ENCODE measurements at places on chromosomes 11 and 22.
A peak's percentile ranks its signal among the peaks of the same experiment; 100 is the strongest.

DNA sequence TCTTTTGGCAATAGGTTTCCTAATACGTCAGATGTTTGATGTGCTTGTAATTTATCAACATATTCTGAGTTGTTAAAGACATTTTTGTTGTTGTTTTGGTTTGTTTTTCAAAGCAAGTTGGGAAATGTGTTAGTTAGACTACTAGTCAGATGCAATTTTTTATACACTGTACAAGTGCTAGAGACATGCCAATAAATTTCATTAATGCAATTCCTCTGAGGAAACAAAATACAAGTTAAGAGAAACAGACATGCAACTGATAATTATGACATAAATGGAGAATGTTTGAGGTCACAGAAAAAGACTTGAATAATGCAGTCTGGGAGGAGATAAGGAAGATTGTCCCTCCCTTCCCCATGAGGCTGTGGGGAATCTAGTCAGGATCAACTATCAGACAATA, 5.9 kb downstream of the OR51T1 start:
- DNase-seq: no peak

GRCh38 chr11:125168918-125169456, 4.4 kb downstream of the PKNOX2 start:
- DNase-seq: no peak

DNA sequence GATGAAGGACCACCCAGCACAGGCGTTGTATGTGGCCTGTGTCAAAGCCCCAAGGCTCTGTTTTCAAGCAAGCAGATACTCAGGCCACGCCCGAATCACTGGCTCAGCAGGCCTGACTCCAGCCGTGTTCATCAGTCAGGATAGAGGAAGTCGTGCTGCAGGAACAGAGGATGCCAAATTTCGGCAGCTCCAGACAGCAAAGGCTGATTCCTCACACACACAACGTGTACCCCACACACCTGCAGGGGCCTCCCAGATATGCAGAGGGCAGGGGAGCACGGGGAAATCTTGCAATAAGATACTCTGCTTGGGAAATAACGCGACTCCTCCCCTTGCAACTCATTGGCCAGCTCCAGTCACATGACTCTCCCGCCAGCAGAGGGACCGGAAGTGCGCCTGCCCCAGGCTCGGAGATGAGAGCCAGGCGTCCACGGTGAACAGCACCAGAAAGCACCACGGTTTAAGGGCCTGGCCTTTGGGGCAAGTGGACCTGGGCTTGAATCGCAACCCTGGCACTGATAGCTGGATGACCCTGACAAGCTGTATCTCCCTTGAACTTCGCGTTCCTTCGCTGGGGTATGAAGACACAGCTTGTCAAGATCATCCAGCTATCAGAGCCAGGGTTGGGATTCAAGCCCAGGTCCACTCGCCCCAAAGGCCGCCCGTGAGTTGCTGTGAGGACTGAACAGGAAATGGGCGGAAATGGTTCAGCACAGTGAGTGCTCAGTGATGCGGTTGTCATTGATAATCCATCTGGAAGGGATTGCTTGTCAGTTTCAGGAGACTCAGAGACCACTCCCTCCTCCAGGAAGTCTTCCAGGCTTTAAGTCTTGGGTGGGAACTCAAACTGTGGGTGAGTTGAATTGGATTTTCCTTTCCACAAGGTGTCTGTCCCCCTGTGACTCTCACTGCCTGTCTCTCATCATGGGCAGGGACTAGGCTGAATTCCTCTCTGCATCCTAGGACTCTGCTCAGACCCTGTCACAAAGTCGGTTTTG, 88.5 kb downstream of the MYEOV start:
- peak; percentile 57 for DNase-seq

DNA sequence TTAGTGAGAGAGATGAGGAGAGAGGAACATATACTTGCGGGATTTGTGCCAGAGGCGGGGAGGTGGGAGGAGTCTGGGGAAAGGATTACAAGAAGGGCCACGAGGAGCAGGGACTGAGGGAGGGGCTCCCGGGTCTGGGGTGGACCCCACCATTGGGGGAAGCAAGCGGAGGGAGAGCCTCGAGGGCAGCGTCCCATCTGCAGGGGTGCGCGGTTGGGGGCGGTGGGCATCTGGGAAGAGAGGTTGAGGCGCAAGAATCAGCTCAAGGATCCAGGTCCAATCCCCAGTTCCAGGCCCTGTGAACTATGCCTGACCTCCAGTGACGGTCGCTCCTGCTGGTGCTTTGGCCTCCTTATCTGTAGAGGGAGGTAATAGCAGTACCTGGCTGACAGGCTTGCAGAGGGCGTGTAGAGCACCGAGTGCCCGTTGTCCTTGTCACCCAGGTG, 38.0 kb downstream of the ADAMTS15 start:
- no peak for DNase-seq

DNA sequence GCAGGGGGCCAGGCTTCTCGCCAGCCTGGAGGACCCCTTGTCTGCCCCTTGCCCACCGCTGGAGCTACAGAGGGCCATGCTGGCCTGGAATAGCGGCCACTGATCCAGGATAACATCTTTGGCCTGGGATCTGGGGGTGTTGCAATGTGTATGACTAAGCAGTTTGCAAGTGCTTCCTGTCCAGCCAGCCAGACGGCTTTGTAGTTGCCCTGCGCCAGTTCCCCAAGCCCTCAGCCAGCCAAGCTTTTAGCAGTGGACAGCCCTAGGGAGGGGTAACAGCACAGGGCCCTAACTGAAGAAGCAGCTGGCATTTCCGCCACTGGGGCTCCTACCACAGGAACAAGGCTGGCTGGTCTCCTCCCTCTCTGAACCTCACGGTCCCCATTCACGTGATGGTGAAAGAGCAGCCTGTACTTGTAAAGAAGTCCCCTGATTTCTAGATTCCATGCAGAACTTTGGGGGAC, 32.1 kb downstream of the UQCR10 start:
- DNase-seq: peak; percentile 88

DNA sequence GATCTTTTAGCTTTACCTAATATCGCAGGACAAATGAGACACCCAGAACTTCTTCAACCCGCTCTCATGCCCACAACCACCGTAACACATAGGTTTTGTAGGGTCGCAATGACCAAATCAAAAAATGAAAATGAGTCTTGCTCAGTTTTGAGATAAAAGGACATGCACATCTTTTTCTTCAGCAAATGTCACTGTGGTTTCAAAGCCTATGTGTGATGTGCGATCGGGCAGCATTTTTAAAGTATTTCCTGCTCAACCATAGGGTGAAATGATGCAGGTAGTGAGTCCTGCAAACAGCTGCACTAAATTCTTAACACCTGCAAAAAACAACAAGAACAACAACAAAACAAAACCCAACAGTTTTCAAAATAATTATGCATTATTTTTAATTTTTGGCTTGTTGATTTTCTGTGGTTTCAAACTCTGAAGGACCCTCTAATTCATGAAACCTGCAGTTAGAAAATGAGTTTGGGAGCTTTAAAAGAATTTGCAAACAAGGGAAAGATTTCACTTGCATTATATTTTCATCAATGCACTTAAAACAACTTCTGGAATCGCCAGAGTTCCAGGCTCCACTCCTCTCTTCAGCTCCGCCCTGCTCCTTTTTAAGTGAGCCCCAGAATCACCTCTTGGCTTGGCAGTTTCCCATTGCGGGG, 79.4 kb downstream of the PRR5L start:
- no peak for DNase-seq

DNA sequence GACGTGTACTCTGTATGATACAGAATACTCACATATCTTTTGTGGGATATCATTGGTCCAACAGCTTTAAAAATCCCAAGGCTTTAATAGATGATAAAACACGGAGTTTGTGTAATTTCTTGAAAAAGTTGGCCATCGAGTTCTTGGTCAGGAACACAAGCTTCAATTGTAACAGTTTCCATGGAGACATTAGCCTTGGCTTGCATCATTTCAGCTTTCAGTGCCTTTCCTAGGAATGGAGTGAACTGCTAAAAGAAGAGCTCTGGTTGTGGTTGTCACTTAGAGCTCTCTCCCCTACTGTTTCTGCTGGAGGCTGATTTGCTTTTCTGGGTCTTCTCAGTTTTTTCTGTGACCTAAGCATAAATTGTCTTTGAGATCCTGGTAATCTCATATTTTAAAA, 14.2 kb downstream of the BMAL1 start:
- no peak for DNase-seq

DNA sequence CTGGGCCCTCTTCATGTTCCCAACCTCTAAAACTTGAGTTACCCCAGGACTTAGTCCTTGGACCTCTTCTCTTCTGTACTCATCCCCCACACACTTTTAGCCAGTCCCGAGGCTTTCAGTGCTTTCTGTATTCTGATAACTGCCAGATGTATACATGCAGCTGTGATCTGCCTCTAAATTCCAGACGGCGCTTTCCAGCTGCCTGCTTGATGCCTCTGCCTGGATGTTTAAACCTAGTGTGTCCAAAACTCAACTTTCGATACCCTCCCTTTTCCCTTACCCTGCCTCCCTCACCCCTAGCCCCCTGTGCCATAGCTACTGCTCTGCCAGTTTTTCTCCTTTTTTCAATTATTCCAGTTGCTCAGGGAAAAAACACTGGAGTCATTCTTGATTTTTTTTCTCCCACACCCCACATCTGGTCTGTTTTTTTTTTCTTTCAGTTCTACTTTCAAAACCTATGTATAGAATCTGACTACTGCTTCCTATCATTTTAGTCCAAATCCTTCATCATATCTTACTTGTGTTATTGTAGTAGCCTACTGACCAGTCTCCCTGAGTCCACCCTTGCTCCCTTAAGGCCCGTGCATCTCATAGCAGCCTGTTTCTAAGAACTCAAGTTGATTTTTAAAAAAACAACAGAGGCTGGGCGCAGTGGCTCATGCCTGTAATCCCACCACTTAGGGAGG, 32.9 kb upstream of the TECTA start:
- DNase-seq: no peak

DNA sequence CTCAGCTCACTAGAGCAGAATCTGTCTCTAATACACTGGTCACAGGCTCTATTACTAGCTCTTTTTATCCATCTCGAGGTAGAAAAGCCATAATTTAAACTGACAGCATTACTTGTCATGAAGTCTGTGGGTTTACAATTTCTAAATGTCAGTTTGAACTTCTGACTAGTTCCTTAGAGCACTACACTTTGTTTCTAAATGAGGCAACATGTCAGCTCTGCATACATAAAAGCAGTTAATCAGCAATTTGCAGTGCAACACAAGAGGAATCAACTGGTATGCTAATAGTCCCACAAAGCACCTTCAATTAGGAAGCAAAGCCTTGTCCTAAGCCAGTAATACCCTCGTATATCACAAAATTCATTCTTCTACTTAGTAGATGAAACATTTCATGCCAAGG, 321.3 kb downstream of the TTC28 start:
- DNase-seq: no peak

GRCh38 chr22:19928207-19928606, 13.4 kb upstream of the COMT start:
- no peak for DNase-seq

DNA sequence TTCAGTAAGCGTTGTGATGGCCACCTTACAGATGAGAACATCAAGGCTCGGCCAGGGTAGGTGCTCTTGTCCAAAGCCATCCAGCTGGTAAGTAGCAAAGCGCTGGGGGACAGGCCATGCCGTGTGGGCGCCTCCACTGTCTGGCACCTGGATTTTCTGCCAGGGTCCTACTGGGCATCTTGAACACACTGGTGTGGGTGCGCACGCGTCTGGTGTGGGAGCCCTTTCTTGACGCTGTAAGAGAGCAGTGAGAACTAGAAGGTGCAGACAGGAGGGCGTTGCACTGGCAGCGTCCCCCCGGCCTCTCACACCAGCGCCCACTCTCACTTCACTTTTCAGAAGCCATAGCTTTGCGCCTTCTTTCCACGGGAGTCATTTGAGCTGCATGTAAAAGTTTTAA, 296.6 kb downstream of the TBC1D22A start:
- no peak for DNase-seq

DNA sequence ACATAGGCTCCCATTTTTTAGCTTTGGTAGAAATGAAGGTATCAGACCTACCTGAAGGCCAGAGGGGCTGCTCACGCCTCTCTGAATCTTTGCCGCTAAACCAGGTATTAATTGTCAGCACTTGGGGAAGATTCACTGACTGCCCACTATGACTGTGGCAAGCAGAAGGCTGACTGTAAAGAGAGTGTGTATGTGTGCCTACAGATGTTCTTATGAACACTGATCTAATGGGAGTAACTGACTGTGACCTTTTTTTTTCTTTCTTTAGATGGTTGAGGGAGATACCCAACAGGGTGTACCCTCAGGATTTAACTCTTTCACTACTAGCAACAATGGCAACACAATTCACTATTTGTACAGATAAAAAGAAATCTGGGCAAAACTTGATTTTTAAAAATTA, at the start of gene RAG2:
Gene RAG2 (minus strand): TSS at position 186 of the 400 bp plus-strand sequence. CDS start 4,068 bp downstream, outside the sequence.
- DNase-seq: no peak

DNA sequence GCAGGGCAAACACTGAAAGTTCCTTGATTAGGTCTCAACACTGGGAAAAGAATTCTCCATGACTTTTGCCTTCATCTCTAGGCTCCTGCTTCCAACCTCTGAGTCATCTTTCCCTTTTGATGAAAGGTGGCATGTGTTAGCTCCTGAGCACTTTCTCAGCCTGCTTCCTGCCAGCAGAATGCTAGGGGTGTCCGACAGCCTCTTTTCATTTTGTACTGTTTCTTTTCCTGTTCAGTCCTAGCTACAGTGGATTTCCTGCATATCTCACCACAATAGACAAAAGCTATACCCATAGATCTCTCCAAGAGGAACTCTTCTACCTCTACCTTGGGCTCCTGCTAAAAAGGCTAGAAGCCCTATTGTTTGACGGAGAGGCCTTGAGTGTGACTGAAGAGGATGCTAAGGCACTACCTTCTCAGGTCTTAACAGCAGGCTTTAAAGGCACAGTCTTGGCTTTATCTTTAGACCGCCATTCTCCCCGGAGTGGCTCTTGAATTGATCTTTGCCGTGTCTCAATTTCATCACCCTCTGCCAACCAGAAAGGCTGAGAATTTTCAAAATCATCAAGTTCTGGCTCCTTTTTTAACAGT, 145.5 kb downstream of the RBFOX2 start:
- no peak for DNase-seq

- DNase-seq: no peak
These were observed 10.6 kb downstream of the ENDOD1 start for GRCh38 chr11:95100191-95100648.

GRCh38 chr11:47506795-47507562, 46.0 kb downstream of the CELF1 start:
- DNase-seq: no peak

GRCh38 chr22:39661842-39662685, 91.5 kb downstream of the CACNA1I start:
- DNase-seq: no peak

Measured in left ventricle myocardium inferior (tissue), 1 donor.